ENCODE measurements at places on chromosomes 5 and 9.

GRCh38 chr9:80378669-80379293, 807.0 kb downstream of the TLE4 start:
- peak; percentile 31 for DNase-seq

GRCh38 chr5:168291964-168292785, 730 bp downstream of the WWC1 start:
- DNase-seq: no peak

DNA sequence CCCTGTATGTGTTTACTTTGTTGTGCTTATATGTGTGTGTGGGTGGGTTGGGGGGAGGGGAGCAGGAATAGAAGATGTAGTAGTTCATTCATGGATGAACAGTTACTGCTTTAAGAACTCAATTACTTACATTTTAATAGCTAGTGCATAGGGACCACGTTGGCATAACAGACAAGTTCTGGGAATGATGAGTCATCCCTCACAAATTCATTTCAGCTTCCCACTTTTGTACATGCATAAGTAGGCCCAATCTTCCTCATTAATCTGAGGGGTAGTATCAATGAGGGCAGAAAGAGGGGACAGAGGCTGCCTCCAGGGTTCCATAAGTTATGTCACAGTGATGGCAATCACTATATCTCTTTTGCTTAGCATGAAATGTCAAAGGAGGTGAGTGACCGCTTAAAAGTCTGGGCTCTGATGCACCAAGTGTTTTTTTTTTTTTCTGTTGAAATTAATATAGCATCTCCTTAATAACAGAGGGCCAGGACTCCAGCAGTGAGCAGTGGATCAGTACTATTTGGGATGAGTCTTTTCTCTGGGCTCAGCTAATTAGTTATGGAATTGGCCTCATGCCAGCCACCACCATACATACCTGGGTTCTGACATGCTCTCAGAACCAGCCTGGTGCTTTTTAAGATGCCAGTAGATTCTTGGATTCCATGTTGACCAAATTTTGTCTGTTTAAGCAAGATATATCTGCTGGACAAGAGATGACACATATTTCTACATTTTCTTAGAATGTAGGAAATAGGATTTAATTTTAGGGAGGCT, 37.1 kb downstream of the PRDM6 start:
- peak; percentile 73 for DNase-seq

DNA sequence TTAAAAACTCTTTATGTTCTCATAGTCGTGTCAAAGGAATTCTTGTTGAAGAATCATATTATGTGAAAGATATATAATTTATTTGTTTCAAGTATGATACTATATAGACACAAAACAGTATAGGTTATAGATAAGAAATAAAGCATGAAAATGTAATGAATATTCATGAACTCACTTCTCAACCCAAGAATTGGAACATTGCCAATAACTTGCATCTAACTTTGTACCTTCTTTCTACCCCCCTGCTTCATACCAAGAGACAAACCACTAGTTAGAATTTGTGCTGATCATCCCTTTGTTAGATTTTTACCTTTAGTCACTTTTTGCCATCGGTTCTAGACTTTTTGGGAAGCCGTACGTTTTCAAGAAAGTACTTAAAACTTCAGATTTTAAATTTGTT, 32.6 kb downstream of the HSD17B4 start:
- no peak for DNase-seq

DNA sequence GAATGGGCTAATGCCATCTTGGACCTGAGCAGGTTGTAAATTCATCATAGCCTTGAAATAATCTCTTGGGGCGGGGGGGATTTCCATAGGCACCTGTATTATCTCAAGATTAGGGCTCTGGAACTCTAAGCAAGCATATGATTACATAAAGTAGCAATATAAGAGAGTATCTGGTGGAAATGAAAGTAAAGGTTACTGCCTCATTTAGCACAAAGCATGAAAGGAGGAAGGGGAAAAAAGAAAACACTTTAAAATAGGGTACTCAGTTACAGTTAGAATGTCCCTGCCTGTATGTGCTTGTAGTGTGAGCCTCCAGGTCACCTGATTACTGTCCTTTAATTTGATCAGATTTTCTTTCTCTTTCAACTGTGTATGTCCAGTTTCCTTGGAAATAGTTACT, 1079.7 kb upstream of the CDH18 start:
- no peak for DNase-seq

Data from choroid plexus epithelial cell (primary cell).